ENCODE measurements at places on chromosomes 6 and 20.

DNA sequence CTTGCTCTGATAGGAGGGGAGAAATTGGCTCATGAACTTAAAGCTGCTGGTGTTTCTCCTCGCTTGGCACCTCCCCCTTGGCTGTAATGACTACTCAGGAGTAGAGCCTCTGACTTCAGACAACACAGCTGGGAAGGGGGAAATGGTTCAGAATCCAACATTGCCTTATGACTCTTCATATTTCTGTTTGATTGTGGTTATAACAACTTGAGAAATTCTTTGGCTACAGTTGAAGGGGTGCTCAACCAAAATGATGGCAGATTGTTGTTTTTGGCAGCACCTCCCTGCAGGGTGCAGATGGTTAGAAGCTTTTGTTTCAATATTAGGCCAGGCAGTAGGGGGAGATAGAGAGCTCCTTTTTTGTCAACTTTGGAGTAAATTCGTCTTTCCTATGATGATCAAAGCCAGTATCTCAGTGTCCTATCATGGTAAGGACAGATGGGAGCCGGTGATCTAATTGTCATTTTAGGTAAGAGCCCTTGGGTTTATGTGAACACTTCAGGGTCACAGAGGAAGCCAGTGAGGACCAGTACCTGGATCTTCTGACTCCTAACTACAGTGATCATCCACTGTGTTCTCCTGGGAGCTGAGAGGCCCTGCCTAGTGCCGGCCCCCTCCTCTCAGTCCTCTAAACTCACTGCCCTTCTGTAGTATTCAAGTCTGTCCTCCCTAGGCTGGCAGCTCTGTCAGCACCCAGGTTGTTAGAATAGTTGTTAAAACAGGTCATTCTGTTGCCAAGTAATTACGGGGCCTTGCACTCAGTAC is 39.9 kb downstream of the RPRD1B start:
- no peak for DNase-seq

GRCh38 chr6:134531611-134532010 is 213.7 kb upstream of the SGK1 start:
- no peak for DNase-seq

DNA sequence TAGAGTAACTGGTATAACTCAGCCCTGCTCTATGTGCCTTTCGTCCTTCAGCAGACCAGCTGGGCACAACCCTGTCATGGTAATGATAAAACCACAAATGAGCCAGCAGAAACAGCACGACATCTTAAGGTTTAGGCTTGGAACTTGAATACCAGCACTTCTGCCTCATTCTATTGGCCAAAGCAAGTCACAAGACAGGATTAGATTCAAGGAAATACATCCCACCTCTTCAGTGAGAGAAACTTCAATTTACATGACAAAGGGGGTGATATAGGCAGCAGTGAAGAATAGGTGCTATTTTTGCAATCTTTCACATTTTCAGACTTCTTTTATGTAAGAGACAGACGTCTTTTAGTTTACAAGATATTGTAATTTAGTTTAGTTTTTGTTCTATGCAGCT is 69.8 kb upstream of the SLC35F1 start:
- DNase-seq: no peak

DNA sequence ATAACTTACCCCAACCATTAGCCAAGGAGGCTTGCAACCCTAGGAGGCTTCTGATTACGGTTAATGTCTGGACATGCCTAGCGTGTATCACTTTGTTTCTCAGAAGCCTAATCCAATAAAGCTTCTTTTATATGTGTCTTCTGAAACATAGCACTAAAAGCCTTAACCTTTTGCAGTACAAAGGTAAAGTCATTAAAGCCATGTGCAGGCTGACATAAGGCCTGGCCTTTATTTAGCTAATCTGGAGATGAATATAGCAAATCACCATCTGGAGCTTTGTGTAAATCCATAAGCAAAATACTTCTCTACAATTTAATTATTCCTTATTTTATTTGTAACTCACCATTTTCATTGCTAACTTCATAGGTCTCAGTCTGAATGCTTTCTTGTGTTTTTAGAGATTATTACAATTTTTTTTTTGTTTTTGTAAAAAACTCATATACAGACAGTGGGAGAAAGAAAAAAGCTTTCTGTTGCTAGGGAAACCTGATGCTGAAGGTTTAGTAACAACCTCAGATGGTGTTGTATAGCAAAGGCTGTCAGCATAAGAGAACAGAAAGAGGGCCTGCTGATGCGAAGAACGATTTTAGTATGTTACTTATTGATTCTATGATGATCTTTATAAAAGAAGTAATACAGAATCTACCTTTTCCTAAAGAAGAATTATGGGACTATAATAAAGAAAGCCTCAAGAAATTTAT is at the start of gene EYS:
Gene EYS (minus strand): TSS at position 101 of the 701 bp plus-strand sequence. CDS start 211,816 bp downstream, outside the sequence.
- no peak for DNase-seq
